ENCODE measurements at places on chromosomes 6 and 20. TPM values are rescaled to one million over a fixed set of nuclear protein-coding genes. Genes with fewer than 3 reads are reported as not detected.

DNA sequence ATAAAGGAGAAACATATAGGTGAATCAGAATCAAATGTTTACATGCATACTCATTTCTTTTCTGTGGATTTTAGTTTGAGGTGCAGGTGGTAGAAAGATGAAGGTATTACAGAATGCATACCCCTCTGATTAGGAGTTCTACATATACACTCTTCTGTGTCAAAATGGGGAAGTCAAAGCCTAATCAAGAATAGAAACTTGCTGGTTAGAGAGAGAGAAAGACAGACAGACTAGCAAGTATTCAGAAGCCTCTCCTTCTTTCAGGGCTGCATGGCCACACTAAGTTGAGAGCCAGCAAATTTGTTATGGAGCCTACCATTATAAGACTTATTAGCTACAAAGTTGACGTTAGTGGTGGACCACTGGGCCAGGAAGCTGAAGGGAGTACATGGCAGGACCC lies 358.3 kb upstream of the EYS start:
- H3K36me3 ChIP-seq: peaks cover 8% of the 10 kb centered on the region
- H3K27me3 ChIP-seq: no peaks in the 10 kb centered on the region
- H3K27ac ChIP-seq: no peak overlapping the region
- DNase-seq: no peak
- H3K4me3 ChIP-seq: no peak overlapping the region
- H3K4me1 ChIP-seq: peaks cover 14% of the 10 kb centered on the region

DNA sequence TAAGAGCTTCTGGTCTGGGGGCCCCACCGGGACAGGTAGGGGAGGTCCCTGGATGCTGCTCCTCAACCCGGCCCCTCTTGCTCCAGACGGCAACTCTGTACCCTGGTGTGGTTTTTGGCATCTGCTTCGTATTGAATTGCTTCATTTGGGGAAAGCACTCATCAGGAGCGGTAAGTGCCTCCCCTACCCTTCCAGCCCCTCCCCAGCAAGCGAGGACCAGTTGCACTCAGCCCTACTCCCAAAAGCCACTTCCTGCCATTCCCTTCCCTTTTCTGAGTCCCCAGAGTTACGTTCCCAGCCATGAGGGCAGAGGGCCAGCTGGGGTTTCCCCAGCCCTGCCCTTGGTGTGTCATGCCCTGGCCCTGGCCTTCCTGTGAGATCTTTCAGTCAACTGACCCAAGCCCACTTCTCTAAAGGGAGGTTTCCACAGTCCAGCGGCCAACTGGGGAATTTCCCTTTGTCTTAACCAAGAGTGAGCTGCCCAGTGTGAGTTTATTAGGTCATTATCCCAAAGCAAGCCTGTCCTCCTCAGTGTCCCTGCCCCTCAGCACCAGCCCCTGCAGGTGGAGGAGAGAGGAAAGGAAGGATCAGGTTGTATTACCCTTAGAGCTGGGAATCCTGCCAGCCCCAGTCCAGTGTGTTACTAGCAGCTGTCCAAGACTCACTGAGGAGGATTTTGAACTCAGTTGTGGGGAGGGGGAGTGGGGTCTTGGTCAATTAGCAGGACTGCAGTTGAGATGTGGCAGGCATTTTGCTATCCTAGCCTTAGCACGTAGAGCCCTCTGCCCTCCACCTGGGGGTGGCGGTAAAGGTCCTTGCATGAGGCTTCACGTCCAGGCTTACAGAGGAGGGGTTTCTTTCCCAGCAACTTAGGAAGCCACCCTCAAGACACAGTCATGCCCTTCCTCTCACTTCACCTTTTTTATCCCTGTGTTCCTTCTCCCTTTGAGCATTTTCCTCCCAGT lies 45.8 kb downstream of the TM9SF4 start:
- H3K4me1 ChIP-seq: no peaks in the 10 kb centered on the region
- no peaks in the 10 kb centered on the region for H3K27me3 ChIP-seq
- H3K4me3 ChIP-seq: no peak overlapping the region
- peak overlapping the region; percentile 65 for H3K27ac ChIP-seq
- DNase-seq: no peak

The PLEKHG1 gene
- 42.2 TPM for total RNA-seq

The GSTA2 gene
- 10.7 TPM for total RNA-seq
